Retina (tissue), 1 donor: ENCODE measurements at places on chromosomes 2 and 18.

- no peak for DNase-seq
Measured at GRCh38 chr2:20198796-20199632, 25.9 kb downstream of the SDC1 start.

DNA sequence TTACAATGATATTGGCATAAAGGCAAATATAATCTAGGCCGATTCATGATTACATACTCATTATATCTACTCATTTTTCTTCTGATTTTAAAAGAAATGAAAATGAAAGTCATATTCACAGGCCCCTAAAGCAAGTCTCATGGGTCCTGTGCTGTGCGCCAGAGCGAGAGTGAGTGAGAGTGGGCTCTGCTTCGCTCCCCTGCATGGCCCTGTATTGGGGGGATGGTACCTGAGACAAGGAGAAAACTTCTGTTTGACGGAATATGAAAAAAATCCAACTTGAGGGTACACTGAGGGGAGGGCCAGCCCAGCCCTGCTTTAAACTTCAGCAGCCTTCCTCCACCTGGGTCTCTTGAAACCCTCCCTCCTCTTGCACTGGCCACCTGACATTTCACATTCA lies 81.4 kb upstream of the RGPD5 start:
- no peak for DNase-seq

GRCh38 chr18:2794159-2794558 lies 52.6 kb upstream of the EMILIN2 start:
- no peak for DNase-seq

DNA sequence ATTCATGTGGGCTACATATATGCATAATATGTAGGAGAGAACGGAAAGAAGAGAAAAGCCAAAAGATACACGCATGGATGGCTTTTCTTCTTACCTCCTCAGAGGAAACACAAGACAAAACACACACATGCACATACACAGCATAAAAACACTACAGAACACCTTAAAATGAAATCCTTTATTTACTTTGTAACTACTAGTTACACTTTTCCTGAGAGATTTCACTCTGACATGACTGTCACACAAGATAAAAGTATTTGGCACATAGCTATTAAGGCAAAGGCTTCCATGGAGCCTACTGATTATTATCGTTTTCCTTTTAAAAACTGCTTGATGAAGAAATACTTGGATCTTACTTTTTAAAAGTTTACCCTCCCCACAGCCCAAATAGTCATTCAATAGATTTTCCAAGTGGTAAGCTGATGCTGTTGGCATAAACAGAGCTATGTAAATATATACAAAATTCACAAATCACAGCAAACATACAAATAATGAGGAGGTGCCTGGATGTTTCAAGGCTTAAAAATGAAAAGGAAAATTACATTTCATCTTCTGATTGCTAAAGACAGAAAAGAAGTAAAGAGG lies 8.6 kb downstream of the ZEB2 start:
- DNase-seq, result no peak

DNA sequence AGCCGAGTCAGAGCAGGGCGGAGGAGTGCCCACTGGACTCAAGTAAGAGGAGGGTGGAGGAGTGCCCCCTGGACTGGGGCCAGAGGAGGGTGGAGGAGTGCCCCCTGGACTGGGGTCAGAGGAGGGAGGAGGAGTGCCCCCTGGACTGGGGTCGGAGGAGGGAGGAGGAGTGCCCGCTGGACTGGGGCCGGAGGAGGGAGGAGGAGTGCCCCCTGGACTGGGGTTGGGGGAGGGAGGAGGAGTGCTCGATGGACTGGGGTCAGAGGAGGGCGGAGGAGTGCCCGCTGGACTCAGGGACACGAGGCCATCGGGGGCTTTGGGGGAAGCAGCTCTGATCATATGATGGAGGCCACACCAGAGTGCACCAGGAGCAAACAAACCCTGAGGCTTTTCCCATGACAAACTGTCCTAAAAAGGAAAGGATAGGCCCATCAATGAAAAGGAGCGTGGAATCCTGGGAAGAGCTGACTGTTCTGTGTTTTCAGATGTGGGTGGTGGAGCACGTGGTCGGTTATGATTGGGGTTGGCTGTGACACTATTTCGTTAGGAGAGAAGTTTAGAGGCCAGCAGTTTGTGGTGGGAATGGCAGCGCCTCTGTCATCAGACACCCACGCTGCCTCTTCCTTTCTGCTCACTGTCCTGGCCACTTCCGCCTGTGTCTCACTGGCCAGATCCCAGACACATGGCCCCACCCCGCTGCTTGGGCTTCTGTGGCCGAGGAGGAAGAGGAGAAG lies 24.5 kb upstream of the HPCAL1 start:
- DNase-seq, result no peak

DNA sequence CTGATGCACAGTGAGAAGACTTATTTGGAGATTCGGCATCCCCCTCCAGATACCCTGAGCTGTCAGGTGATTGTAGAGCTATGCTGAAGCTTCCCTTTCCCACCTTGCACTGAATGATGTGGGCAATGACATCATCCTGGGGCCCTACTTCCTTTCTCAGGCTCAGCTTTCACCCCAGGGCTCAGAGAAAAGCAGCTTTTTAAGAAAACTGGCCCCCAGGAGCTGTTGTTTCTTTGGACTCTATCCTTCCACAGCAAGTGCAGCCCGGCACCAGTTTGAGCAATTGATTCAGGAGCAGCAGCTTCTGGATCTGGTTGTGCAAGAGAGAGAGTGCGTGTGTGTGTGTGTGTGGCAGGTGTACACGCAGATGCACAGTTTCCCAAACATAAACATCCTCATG lies 251.3 kb downstream of the ANAPC1 start:
- no peak for DNase-seq

GRCh38 chr2:229218329-229218921 lies 52.7 kb downstream of the PID1 start:
- DNase-seq, result no peak
